ENCODE measurements at places on chromosomes 4 and X.
A peak's percentile ranks its signal among the peaks of the same experiment; 100 is the strongest.

- DNase-seq = no peak
These were observed 85.4 kb downstream of the WFS1 start for GRCh38 chr4:6355052-6355451.

GRCh38 chrX:46630141-46630540 lies 56.6 kb downstream of the CHST7 start:
- no peak for DNase-seq

GRCh38 chr4:108917255-108917654 lies 154.4 kb upstream of the ETNPPL start:
- no peak for DNase-seq

DNA sequence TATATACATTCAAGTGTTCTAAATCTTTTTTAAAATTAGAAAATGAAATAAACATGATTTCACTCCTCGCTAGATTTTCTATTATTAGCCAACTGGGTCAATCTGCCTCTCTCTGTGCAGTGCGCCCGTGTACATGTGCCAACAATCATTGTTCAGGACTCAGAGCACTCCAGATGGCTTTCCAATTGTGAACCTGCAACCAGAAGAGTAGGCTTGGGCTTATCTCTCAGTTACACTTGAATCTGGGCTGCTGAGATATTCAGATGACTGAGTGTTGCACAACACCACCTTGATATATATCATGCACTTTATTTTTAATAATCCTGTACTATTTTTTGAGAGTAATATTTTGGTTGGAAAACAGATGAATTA lies 184.0 kb upstream of the FSTL5 start:
- DNase-seq = no peak

DNA sequence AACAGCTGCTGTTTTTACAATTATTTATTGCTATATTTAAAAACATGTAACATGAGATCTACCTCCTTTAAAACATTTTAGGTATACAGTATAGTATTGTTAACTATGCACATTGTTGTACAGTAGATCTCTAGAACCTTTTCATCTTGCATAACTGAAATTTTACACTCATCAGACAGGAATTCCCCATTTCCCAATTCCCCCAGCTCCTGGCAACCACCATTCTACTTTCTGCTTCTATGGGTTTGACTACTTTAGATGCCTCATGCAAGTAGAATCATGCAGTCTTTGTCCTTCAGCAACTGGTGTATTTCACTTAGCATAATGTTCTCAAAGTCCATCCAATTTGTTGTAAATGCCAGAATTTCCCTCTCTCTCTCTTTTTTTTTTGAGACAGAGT lies 9.7 kb upstream of the LSM6 start:
- no peak for DNase-seq

- DNase-seq = no peak
These were observed 1.4 kb downstream of the TEX13D start for GRCh38 chrX:124333862-124334261.

DNA sequence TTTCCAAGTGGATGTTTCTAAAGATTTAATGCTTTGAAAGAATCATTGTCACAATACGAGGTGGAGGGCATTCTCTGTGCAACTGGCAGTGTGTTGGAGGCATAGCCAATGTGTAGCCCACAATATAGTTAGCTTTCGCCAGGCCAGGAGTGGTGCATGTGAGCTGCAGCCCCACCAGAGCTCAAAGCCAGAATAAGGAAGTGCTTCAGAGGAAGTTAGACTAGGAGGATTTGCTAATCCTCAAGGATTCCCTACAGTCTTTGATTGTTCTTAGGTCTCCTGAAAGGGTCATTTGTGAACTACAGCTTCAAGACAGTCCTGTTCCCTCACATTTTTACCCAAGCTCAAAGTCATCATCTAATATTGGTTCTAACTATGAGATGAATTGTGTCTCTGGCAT lies 16.4 kb downstream of the TRPC5OS start:
- no peak for DNase-seq

DNA sequence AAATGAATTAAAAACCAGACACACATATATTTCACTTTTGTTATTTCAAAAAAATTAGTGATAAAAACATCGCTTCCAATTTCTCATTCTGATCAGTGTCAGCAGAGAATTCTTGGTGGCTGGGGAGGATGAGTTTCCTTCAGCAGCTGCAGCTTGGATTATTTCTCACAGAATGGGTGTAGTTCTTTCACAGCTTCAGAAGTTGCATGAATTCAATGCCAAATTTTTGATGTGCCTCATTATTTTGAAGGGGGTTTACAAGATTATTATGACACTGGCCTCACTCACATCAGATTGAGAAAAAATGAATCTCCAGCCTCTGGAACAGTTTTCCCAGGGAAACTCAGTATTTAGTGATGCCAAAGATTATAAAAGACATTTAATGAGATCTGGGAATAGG lies 184.9 kb upstream of the WDFY3 start:
- no peak for DNase-seq

- peak; percentile 18 for DNase-seq
These were observed at the start of gene ZNF518B for GRCh38 chr4:10457255-10457801. Gene ZNF518B (minus strand): TSS chr4:10457426. CDS start chr4:10446328, 11,098 bp downstream.

- DNase-seq = no peak
These were observed 35.7 kb upstream of the NDST4 start for GRCh38 chr4:115149106-115149505.

DNA sequence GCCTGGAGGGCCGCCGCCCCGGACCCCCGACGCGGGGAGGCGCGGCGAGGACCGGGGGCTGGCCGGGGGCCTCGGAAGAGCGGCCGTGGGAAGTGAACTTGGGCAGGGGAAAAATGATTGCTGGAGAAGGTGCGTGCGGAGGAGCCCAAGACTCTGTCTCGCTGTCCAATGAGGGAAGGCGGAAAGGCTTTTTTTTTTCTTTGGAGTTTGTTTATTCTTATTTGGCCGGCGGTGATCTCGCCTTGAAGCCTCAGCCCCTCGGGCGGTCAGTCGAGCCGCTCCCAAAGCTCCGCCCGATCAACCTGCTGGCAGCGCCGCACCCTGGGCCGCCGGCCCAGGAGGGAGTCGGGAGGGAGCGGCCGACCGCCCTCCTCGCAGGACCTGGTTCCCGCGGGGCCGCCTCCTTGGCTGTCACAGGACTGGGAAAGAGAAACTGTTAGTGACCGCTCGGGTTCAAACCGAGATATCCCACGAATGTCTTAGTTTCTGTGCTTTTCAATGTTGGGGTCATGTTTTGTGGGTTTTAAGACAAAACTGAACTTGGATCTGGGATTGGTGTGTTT lies 2.5 kb downstream of the CPEB2 start:
- DNase-seq = peak; percentile 54

DNA sequence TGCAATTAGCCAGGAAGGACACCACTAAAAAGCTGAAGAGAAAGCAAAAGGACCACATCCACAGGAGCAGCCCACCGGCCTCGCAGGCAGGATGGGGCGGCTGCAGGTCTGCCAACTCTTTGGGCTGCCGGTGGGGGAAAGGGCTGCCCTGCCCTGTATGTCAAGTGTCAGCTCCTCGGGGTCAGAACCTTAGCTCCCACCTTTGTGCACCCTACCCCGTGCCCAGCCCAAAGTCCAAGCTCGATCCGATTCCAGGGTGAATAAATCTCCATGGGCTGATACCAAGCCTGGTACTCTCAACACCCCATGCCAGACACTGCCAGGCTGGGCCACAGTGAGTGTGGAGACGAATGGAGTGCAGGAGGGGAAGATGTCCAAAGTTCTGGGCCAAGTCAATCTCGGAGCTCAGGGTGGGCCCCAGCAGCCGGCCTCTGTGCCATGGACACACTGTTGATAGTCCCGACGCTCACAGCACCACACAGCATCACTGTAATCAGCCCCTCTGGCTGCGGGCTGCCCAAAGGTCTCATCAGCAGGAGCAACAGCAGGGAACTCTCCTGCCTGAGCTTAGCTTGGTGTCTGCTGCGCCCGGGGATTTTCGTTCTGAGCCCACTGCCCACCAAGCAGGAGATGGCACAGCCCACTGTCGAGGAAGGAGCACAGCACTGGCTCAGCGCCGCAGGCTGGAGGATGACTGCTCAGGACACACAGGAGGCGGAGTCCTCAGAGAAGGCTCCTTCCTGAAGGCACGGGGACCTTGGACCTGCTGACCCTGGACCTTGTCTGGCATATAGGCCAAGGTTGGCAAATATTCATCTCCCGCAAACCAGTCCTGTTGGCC lies 84.4 kb downstream of the JAKMIP1 start:
- no peak for DNase-seq

GRCh38 chr4:10130178-10130888 lies 13.7 kb upstream of the WDR1 start:
- no peak for DNase-seq

DNA sequence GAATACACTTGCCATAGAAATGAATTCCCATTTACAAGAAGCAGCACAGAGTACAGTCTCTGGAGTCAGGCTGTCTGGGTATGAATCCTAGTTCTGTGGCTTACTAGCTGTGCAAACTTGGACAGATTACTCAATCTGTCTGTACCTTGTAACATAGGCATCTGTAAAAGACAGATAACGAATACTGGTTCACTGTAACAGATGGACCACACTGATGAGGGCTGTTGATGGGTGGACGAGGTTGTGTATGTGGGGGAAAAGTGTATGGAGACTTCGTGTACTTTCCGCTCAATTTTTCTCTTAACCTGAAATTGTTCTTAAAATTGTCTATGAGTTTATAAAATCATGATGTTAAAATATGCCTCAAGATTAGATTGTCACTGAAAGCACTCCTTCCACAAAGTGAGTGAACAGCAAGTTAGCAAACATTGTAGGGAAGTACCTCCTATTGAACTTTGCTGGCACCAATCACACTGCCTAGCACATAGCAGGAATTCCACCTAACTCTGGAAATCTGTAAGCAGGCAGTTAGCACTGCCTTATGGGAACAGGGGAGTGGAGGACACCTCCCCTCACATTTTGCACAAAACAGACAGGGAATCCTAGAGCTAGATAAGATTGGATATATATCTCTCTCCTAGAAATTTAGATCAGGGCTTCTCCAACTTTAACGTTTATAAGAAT lies 6.5 kb upstream of the EXOSC9 start:
- DNase-seq = no peak

DNA sequence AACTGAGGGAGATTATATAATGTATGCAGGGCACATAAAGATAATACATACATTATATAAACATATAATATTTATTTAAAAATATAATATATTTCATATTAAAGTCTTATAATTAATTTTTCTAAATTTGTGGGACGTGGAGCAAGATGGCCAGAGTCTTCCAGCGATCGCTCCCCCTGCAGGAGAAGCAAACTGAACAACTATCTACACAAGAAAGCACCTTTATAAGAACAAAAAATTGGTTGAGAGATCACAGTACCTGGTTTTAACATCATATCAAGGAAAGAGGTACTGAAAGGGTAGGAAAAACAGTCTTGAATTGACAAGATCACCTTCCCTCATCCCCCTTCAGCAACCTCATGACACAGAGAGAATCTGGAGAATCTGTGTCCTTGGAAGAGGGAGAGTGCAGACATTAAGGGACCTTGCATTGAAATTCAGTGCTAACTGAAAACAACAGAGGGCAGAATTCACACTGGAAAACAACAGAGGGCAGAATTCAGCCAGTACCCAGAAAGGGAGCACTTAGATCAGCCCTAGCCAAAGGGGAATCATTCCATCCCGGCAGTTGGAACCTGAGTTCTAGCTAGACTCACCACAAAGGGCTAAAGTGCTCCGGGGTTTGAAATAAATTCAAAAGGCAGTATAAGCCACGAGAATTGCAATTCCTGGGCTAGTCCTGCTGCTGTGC lies 262.5 kb upstream of the NDST3 start:
- DNase-seq = no peak

DNA sequence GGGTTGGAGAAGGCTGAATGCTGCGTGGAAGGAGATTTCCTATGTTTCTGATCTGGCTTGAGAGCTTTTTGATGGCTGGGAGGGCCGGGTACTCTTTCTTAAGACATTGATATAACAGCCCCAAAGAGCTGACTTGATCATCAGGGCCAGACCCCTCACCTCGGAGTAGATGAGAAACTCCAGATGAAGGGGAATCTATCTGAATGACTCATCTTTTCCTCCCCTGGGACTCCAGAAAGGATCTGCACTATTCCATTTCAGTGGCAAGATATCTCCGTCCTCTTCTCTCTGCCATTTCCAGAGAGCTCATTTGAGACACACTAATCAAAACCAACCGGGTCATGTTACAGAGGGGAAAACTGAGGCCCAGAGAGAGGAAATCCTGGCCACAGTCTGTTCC lies 92.9 kb upstream of the MSX1 start:
- DNase-seq = no peak

- DNase-seq = no peak
These were observed 57.0 kb downstream of the LEF1 start for GRCh38 chr4:108111781-108112180.

DNA sequence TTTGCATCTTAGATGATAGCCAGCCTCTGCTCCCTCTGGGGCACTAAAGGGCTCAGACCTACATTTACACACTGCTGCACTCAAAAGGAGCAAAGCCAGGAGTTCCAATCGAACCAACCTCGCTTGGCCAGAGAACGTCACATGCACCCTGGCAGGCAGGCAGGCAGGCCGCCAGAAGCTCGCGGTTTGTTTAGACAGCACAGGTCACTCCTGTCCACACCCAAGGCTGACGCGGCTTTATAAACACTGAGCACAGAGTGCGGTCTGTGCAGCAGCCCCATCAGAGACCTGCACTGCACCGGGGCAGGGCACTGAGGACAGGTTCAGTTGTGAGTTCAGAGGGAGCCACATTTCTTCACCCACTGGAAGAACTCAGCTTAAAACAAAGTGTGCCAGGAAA lies 143.9 kb downstream of the BCOR start:
- no peak for DNase-seq

GRCh38 chr4:103075435-103075893 lies 1.1 kb downstream of the SLC9B2 start:
- DNase-seq = no peak

- no peak for DNase-seq
These were observed at the start of gene PPEF1 for GRCh38 chrX:18707426-18708049. Gene PPEF1 (plus strand): TSS chrX:18707645. CDS start chrX:18707781, 136 bp downstream.

- no peak for DNase-seq
These were observed 13.4 kb downstream of the STAP1 start for GRCh38 chr4:67571975-67572374.

DNA sequence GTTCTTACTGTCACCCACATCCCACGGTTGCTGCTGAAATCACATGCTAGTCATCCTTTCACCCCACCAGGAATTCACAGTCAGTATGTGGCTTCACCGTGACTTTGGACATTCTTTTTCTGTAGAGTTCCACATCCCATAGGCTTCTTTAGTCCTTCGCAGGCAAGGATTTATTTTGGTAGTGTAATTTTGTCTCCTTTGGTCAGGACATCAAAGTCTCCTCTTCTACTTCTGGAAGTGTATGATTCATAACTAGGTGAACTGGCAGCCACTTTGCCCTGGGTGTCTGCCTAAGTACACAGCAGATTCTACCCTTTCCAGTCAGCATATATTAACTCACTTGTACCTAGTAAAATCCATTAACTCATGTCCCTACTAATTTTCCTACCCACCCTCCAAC lies 38.3 kb upstream of the MMAA start:
- DNase-seq = no peak

- no peak for DNase-seq
These were observed 180.5 kb upstream of the RBPJ start for GRCh38 chr4:26140150-26140898.

- DNase-seq = no peak
These were observed 32.7 kb downstream of the PROM1 start for GRCh38 chr4:16051132-16051531.

DNA sequence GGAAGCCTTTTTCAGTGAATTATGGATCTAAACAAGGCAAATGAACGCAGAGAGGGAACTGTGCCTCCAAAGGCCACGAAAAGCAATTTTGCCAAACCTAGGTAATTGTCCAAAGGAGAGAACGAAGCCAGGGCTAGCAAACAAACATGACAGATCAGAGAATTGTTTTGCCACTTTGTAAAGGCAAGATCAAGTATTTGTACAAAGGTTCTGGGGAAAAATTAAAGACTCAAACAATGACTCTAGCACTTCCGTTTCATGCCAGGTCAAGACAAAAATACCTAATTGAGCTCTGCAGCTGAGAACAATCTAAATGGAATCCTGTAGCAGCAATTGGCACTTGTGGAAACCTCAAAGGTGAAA lies 8.5 kb downstream of the RBM47 start:
- no peak for DNase-seq
